ENCODE measurements at places on chromosomes 7 and 10.

- no peak for DNase-seq
Observed at GRCh38 chr7:120431016-120431415, 158.0 kb downstream of the KCND2 start.

- no peak for DNase-seq
Observed at GRCh38 chr10:3727268-3727667, 57.7 kb downstream of the KLF6 start.

DNA sequence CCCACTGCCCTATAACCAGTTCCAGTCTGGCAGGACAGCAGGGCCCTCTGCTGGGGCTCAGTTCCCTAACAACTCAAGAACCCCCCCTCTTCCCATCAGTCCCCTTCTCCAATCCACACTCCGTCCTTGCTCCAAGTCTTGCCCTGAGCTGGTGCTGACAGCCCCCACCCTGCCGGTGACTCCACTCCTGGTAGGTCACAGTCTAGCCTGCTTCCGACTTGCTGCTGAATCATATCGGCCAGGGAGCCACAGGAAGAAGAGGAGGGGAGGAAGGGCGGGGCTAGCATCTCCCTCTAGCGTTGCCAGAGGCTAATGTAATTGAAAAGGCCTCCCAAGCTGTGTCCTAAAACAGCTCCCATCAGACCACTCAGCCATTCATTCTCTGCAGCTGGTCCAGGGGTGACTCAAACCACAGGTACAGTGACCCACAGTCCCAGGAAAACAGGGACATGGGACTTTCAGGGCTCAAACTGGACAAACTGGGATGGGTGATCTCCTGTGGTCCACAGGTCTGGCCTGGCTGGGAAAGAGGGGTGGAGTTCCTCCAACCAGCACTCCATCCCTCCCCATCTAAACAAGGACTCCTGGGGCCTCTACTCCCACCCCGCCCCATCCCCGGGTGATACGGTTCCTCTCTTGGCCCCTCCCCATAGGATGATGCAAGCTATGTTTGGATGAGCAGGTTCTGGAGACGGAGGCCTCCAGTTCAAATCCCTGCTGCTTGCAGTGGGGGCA, 158.8 kb downstream of the SH3PXD2A start:
- DNase-seq = peak; percentile 58

GRCh38 chr7:155741805-155742204, 70.5 kb downstream of the SHH start:
- DNase-seq = no peak

- no peak for DNase-seq
Observed at GRCh38 chr7:136016649-136017395, 39.7 kb upstream of the MTPN start.

GRCh38 chr7:128940494-128941322, 3.0 kb downstream of the IRF5 start:
- no peak for DNase-seq

DNA sequence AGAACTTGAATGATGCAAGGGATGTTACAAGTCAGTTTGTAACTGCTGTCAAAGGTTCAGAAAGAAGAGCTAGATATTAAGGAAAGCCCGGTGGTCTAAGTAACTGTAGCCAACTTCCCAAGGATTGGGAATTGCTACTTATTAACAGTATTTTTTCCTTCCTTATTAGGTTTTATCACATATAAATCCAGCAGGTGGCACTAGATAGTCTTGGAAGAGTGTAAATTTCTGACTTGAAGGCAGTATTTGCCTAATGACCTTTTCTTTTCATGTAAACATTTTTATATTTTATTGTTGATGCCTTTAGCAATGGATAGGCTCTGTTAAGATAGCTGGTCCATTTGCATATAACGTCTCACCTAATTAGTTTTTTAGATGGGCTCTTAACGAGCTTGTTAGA, 51.2 kb downstream of the ANLN start:
- DNase-seq = peak; percentile 23

DNA sequence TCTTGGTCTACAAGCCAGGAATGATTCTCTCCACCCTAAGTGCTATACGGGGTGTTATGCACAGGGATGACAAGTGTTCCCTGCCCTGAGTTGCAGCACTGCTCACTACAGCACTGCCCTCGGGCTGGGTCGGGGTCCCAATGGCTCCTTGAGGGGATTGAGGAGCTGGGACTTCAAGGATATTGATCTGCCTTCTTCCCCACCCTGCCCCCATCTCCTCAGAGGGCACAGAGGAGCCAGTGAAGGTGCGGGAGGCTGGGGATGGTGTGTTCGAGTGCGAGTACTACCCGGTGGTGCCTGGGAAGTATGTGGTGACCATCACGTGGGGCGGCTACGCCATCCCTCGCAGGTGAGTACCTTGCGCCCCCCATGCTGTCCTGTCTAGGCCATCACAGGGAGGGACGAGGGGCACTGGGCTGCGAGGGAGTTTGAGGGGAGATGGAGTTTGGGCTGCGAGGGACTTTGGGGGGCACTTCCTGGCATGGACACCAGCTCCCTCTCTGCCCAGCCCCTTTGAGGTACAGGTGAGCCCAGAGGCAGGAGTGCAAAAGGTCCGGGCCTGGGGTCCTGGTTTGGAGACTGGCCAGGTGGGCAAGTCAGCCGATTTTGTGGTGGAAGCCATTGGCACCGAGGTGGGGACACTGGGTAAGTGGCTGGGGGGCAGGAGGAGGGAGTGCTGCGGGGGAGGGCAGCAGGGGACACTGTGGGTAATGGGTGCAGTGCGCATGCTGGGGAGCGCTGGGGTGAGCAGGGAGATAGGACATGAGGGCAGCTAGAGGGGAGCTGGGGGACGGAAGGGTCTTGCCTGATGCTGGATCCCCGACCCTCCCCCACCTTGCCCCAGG, 10.3 kb downstream of the FLNC start:
- DNase-seq = no peak

GRCh38 chr7:74482629-74483401, 29.1 kb downstream of the GTF2IRD1 start:
- no peak for DNase-seq

DNA sequence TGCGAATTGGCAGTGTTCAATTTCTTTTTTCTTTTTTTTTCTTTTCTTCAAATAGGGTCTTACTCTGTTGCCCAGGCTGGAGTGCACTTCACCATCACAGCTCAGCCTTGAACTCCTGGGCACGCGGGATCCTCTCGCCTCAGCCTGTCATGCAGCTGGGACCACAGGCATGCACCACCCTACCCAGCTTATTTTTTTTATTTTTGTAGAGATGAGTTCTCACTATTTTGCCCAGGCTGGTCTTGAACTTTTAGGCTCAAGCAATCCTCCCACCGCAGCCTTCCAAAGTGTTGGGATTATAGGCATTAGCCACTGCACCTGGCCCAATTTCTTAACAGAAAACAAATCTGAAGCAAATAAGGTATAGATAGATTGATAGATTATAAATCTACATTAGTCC, 69.3 kb downstream of the SKIDA1 start:
- no peak for DNase-seq

DNA sequence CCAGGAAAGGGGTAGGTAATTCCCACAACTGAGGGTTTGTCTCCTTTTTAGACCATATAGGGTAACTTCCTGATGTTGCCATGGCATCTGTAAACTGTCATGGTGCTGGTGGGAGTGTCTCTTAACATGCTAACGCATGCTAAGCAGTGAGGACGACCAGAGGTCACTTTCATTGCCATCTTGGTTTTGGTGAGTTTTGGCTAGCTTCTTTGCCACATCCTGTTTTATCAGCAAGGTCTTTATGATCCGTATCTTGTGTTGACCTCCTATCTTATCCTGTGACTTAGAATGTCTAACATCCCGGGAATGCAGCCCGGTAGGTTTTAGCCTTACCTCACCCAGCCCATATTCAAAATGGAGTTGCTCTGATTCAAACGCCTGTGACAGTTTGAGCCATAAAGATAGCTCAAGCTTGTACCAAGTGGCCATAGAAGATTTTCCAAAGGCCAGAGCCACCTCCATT, 176.0 kb upstream of the NAMPT start:
- DNase-seq = no peak

DNA sequence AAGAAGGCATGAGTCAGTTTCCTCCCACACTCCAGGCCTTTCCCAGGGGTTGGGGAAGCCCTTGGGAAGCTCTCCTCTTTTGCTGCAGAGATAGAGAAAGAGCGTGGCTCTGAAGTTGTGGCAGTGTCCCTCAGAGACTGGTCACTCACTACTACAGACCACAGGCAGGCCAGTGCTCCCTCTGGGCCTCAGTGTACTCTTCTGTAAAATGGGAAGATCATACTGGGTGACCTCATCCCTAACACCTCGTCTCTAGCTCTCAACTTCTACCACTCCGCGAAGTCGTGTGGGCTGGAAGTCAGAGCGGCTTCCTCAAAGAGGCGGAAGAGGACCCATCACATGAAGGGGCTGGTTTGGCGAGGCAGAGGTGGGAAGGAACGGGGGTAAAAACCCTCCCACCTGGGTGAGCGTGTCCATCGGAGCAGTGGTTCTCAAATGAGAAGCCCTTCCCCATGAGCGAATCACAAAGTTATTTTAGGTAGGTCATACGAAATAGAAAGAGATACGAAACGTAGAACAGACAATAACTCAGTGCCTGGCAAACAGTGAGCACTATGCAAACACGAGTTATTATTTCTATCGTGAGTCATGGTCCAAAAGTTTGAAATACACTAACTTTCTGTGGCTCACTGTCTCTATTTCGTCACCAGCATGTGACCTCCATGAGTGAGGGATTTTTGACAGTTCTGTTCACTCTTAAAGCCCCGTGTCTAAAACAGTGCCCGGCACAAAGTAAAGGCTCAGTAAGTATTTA, 32.7 kb downstream of the PRKAG2 start:
- peak; percentile 55 for DNase-seq

DNA sequence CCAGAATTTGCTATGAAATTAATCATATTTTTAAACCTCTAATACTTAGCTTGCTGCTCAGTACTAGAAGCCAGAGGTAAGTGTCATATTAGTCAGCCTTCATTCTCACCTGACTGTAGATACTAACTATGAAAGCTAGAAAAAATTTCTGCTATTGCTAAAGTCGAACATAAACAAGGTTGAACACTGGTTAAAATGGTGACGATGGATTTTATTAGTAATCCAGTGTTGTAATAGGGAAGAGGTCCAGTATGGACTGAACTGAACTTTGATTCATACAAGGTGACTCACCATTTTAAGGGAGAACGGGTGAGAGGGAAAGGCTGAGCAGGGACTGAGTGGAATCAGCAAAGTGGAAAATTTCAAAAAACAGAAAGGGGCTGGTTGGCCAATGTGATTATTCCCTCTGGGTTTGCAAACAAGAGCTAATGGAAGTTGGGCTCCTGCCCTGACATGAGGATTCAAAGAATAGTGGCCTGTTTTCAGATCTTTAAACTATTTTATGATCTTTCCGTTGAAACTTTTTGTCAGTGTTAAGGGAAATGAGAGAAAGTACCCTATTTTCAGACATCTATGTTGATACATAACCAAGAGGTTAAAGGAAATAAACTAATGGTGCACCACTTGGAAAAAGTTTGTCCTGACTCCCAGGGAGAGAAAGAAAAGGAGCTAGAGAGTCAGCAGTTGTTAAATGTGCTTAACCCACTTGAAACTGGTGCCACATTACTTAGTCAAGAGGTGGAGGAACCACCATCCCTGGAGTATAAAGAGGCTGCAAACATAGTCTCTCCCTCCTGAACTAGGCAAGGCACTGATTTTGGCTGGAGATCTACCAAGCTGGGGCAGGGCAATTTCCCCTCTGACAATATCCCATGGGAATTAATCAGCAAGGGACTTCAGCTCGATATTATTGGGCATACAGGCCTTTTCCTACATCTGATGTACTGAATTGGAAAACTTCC, 15.3 kb upstream of the AKR1C1 start:
- DNase-seq = peak; percentile 80

DNA sequence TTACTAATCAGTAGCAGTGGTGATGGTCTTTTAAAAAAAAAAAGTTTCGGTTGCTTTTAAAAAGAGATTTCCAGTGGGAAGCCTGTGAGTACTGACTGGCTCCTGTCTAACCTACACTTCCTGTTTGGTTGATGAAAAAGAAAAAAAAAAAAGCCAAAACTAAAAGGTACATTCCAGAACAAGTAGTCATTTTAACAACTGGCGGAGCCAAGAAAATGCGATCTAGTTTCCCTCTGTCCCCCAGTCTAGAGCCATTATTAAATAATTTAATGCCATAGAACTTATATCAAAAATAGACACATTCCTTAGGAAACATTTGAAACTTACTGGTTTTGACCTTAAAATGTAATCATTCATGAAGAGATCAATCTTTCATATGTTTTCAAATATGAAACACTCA, 254.2 kb upstream of the C7orf33 start:
- DNase-seq = no peak

- DNase-seq = peak; percentile 92
Observed at GRCh38 chr7:44073664-44074348, 8.4 kb upstream of the PGAM2 start.

- DNase-seq = no peak
Observed at GRCh38 chr7:915291-916218, 38.9 kb downstream of the ADAP1 start.

- DNase-seq = no peak
Observed at GRCh38 chr10:21002091-21002878, 105.2 kb upstream of the NEBL start.

GRCh38 chr10:76882796-76883195, 754.8 kb downstream of the KCNMA1 start:
- no peak for DNase-seq
